ENCODE measurements at places on chromosomes 5 and 9.

- peak; percentile 80 for DNase-seq
Measured at GRCh38 chr9:136485049-136486045, 2.5 kb upstream of the SEC16A start.

- no peak for DNase-seq
Measured at GRCh38 chr5:163772644-163773043, 267.2 kb downstream of the MAT2B start.

DNA sequence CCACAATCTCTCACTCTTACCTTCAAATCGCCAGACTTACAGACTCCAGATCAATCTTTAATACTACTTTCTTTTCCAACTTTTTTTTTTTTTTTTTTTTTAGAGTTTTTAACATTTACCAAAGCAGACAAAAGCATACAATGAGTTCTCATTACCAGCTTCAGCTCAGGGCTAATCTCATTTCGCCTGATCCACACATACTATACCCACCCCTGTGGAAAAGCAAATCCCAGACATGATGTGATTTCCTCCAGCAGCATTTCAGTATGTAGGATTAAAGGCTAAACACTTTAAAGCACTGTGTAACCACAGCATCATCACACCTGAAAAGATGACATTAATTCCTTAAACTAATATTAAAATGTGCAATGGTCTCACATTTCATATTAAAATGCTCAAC is 138.8 kb upstream of the RETREG1 start:
- no peak for DNase-seq

- DNase-seq = no peak
Measured at GRCh38 chr5:16737620-16738364, 121.0 kb upstream of the RETREG1 start.

GRCh38 chr5:159211729-159212174 is 2.4 kb upstream of the RNF145 start:
- DNase-seq = no peak

DNA sequence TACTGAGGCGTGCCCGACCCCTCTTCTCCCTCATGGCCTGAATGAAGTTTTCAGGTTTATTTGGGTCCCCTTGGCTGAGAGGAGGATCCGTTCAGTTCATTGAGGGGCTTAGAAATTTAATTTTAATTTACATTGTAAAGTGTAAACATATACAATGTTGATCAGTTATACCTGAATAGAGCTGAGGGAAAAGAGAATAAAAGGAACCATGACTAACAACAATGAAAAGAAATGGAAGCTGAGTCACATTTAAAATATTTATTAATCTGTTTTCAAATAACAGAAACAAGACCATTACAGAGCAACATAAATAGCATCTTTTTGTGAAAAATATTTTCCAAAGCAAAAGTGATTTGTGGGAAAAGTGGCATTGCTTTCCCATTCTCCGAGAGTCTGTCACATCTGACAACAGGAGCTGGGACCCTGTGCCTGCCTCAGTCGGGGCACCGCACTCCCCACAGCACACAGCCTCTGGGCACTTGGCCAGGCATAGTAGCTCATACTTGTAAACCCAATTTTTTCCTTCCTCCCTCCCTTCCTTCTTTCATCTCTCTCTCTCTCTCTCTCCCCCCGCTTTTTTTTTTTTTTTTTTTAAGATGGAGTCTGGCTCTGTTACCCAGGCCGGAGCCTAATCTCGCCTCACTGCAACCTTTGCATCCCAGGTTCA is 28.7 kb downstream of the PROP1 start:
- no peak for DNase-seq

GRCh38 chr9:68470067-68470466 is 70.6 kb downstream of the TMEM252 start:
- no peak for DNase-seq

DNA sequence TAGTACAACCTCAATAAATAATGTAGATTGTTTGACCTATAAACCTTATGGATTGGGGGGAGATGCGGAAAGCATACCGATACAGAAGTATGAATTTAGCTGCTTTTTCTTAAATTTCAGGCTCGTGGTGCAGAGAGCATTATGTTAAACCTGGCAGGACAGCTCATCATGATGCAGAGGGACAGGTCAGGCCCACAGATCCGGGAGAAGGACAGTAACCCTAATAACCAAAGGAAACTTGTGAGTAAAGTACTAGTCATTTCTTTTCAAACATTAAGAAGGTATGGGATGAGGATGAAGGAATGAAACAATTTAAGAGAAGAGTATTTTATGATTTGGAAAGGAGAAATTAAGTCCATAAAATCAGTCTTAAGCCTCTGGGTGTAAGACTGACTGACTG is 70.5 kb downstream of the ERMP1 start:
- DNase-seq = no peak

DNA sequence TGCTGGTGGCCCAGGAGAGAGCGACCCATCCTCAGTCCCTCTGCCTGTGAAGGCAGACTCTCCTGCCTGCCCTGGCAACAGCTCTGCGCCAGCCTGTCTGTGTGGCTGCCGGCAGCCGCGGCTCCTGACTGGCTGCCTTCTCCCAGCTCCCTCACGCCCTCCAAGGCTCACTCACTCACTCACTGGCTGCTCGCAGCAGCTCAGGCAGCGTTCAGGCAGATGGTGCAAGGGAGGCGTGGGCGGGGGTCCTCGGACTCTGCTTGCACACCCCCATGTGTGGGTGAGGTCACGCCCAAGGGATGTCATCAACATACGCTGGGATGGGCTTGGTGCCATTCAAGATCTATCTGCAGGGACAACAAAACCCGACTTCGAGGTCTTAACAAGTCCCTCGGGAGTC is 66.7 kb downstream of the DAB2IP start:
- no peak for DNase-seq

- no peak for DNase-seq
Measured at GRCh38 chr5:139745132-139745799, 50.3 kb upstream of the PSD2 start.

DNA sequence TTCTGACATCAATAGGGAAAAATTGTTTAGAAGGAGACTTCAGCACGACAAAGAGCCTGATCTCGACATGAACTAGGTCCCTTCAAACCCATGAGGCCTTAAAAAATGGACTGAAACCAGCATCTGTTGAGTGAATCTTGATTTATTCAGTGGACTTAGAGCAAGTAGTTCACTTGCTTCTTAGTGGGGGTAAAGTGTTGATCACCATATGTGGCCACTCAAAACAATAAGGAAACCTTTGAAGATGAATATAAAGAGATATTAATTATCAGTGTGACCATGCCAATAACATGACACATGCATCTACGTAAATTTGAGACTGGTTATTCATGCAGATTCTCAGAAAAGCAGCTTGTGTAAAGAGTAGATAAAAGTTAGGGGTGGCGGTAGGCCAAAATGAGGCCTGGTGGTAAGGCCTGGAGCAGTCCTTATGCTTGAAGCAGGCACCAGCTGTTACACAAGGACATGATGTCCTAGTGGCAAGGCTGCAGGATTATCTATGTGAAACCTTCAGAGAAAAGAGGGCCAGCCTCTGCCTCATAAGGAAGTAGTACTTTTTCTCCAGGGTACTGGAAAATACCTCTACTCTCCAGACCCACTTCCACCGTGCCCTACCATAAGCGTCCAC is 61.3 kb downstream of the S1PR3 start:
- no peak for DNase-seq

- DNase-seq = no peak
Measured at GRCh38 chr9:32866273-32866672, 82.9 kb downstream of the TMEM215 start.

DNA sequence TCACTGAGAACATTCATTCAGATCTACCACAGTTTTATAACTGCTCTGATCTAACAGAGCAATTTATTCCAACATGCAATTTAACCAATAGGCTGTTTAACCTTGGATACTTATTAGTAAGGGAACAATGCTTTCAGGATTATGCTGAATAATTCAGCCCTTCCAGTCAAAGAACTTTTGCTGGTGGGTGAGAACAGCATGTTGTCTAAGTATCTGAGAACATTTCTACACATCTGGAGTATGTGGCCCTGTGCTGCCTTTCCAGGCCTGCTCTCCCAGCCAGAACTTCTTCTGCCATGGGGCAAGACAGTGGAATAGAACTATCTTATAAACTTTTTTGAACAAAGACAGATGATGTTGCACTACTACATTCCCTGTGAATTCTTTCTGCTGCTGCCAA is 55.8 kb downstream of the NFIB start:
- DNase-seq = no peak

GRCh38 chr5:6781716-6782115 is 68.5 kb downstream of the TENT4A start:
- DNase-seq = no peak

- no peak for DNase-seq
Measured at GRCh38 chr9:109586993-109587392, 88.9 kb upstream of the PTPN3 start.

- DNase-seq = no peak
Measured at GRCh38 chr5:154485850-154486426, 7.9 kb upstream of the HAND1 start.

DNA sequence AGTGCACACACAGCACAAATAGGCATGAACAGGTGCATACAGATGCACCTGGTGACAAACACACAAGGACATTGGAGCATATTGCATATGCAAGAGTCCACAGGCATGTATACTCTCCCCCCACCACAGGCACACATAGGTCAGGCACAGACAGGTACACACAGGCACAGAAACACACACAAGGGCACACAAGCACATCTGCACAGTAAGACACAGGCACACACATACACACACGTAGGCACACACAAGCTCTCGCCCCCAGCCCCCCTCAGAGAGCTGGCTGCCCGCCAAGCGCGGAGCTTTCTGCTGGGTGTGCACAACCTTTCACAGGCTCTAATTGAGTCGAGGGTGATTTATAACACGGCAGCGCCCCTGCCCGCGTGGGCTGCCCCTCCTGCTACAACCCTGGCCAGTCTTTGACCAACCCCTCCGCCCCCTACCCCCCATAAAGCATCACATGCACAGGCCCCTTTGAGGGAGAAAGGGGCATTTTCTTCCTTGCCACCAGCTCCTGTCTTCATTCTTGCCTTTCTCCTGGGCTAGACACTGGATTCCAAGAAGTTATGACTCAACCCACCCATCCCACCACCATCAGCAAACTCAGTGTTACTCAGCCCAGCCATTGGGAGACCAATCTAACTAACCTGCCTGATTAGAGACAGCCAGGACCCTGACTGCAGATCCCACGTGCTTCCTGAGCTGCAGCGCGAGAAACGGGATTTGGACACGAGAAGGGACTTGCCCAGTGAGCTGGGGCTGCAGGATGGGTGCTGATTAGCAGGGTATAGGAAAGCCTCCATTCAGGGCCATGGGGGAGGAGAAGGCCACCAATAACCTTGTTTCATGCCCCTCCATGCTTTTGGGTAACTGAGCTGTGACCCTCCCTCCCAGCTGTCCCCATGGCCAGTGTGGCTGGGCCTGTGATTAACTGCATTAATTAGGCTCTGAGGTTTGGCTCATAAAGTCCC is 42.8 kb upstream of the PSD2 start:
- no peak for DNase-seq

- DNase-seq = no peak
Measured at GRCh38 chr5:9499498-9499876, 46.4 kb downstream of the SEMA5A start.

DNA sequence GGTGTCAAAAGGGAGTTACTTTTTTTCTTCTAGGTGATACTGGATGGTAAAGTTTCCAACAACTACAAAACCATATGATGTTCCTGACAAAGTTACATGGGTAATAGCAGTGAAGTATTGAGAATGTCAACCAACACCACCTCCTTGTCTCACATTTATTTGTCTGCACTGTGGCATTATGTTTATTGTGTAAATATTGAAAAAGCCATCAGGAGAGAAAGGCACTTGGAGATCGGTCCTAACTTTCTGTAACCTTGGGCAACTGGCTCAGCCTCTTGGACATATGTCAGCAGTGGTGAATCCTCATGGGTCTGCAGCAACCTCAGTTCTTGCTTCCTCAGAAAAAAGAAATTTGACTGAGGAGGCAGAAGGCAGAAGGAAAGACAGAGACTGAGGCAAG is 50.0 kb upstream of the ICE1 start:
- DNase-seq = no peak

GRCh38 chr9:87950765-87951488 is 23.4 kb downstream of the CDK20 start:
- no peak for DNase-seq

DNA sequence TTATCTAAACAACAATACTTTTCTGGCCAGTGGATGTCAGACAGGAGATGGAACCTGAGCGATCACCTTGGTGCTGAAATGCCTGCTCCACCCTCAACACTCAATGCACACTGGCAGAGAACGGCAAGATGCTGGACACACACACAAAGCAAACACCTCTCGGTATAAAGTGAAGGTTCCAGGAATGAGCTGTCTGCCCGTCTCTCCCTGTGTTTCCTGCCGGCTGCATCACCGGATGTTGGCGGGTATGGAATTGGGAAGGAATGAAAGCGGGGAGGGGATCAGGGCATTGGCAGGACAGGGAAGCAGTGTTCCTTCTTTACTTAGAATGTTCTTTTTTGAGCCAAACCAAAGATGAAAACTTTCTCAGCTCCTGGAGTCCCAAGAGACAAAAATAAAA is 59.2 kb downstream of the MED10 start:
- DNase-seq = no peak

DNA sequence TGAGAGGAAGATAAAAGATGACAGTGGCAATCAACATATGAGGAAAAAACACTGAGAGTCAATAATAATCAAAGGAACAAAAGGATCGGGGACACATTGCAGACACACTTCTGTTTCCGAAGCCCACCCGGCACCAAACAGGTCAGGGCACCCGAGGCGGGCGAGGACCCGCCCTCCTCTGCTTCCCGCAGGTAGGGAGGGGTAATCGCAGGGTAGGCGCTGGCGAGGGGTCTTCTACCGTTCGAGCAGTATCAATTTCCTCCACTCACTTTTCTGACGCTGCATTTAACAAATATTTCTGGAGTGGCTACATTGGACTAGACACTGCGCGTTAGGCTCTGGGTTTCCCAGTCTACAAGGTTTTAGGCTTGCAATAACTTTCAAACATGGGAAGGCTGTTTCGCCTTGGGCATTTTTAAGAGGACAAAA is 1.3 kb downstream of the TXN start:
- no peak for DNase-seq

- DNase-seq = no peak
Measured at GRCh38 chr5:139738193-139739149, 57.1 kb upstream of the PSD2 start.

GRCh38 chr9:113737517-113738271 is 138.4 kb upstream of the ZNF618 start:
- DNase-seq = no peak

GRCh38 chr5:179151286-179152118 is 91.3 kb downstream of the ZNF354C start:
- no peak for DNase-seq

DNA sequence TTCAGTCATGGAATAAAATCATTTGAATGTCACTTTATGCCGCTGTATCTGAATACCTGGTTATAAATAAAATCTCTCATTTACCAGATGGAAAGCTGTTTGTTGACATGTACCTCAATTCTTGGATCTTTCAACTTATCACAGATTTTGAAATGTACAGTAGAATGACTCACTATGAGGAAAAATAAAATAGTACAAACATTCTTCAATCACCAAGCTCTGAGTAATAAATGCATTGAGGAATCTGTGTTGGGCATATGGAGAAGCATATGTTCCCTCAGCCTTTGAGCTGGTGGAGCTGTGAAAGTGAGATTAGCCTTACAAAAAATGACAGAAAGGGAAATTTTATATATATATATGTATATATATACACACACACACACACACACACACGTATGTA is 175.4 kb downstream of the KIAA0825 start:
- DNase-seq = no peak
